HFFc6 (cell line): ENCODE measurements at places on chromosomes 2 and 18. TPM values are rescaled to one million over a fixed set of nuclear protein-coding genes. Genes with fewer than 3 reads are reported as not detected.
A peak's percentile ranks its signal among the peaks of the same experiment; 100 is the strongest.

- no peaks in the 10 kb centered on the region; the same call in 1 of the 2 replicates for H3K27me3 ChIP-seq
- H3K36me3 ChIP-seq: peaks cover 4% of the 10 kb centered on the region; the same call in 1 of the 2 replicates
- DNase-seq: no peak
- no peak overlapping the region for H3K4me3 ChIP-seq
Measured at GRCh38 chr2:60873381-60873780, 8.0 kb upstream of the REL start.

- no peak overlapping the region for H3K27ac ChIP-seq
- DNase-seq: no peak
- peaks cover 1% of the 10 kb centered on the region for H3K27me3 ChIP-seq
- no peaks in the 10 kb centered on the region for H3K4me1 ChIP-seq
- no peak overlapping the region for H3K4me3 ChIP-seq
Measured at GRCh38 chr18:50051288-50051687, 143.7 kb downstream of the MYO5B start.

DNA sequence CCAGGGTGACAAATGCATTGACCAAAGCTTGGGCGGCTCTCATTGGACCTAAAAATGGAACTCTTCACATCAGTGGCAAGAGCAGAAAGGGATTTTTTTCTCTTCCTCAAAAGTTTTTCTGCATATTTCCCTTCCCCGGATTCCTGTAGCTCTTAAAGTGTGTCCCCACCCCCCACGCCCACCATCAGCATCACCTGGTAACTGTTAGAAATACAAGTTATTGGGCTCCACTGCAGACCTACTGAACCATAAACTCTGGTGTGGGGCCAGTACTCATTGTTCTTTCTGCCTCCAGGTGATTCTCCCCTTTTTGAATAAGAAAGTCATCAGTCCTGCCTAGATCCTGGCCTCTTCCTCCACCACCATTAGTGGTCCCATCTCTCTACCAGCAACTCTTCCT lies 1.3 kb upstream of the MYO5B start:
- no peak overlapping the region for H3K4me3 ChIP-seq
- no peaks in the 10 kb centered on the region for H3K36me3 ChIP-seq
- no peak overlapping the region for H3K27ac ChIP-seq
- no peaks in the 10 kb centered on the region for H3K4me1 ChIP-seq

The NCKAP5 gene
- 0.24 to 2.9 TPM (median 0.36 TPM) in 3 replicates for total RNA-seq

The NEU2 gene
- total RNA-seq: not detected in 3 replicates

GRCh38 chr2:181185421-181185820 lies 205.0 kb downstream of the UBE2E3 start:
- no peak overlapping the region for H3K4me3 ChIP-seq
- H3K27ac ChIP-seq: no peak overlapping the region
- H3K27me3 ChIP-seq: no peaks in the 10 kb centered on the region
- no peak for DNase-seq

DNA sequence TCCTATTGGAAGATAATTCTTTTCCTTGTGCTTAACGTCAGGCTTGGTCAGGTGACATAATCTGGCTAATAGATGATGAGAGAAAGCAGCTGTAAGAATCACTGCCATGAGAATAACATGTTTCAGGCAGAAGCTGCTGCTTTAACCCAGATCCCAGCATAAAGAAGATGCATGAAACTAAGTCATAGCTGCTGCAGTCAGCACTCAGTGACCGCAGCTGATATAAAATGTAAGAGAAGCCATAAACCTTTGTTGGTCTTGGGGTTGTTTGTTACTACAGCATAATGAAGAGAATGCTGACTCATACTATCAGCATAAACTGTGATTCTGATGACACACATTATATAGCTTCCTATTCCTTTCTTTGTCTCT lies 274.3 kb upstream of the TRIB2 start:
- peak overlapping the region; percentile 90 for H3K27ac ChIP-seq
- no peaks in the 10 kb centered on the region for H3K27me3 ChIP-seq
- H3K4me1 ChIP-seq: peaks cover 34% of the 10 kb centered on the region
- no peaks in the 10 kb centered on the region for H3K36me3 ChIP-seq
- DNase-seq: peak; percentile 94

- peaks cover 44% of the 10 kb centered on the region for H3K4me1 ChIP-seq
- no peak overlapping the region for H3K27ac ChIP-seq
- H3K36me3 ChIP-seq: no peaks in the 10 kb centered on the region
- H3K4me3 ChIP-seq: no peak overlapping the region
- no peak for DNase-seq
Measured at GRCh38 chr2:235619544-235619943, 125.7 kb downstream of the AGAP1 start.

The KCNJ13 gene
- not detected in 2 replicates for total RNA-seq

- H3K4me3 ChIP-seq: peak overlapping the region; percentile 18
- DNase-seq: peak; percentile 41
- peak overlapping the region; percentile 61 for H3K27ac ChIP-seq
Measured at GRCh38 chr2:127623388-127624319, 22.3 kb upstream of the GPR17 start.

The SLC39A10 gene
- 21.4 to 27.5 TPM (median 27.1 TPM) in 3 replicates for total RNA-seq

The IL1F10 gene
- not detected in 3 replicates for total RNA-seq

- no peak overlapping the region for H3K4me3 ChIP-seq
- DNase-seq: no peak
- no peaks in the 10 kb centered on the region; the same call in 1 of the 2 replicates for H3K27me3 ChIP-seq
- peak overlapping the region; percentile 57 for H3K27ac ChIP-seq
- no peaks in the 10 kb centered on the region for H3K36me3 ChIP-seq
Measured at GRCh38 chr2:39094717-39095363, 26.0 kb downstream of the SOS1 start.

The MCFD2 gene
- 422 to 488 TPM (median 464 TPM) in 3 replicates for total RNA-seq

- peaks cover 5% of the 10 kb centered on the region for H3K27me3 ChIP-seq
- no peaks in the 10 kb centered on the region; the same call in 1 of the 2 replicates for H3K4me1 ChIP-seq
- no peak overlapping the region for H3K4me3 ChIP-seq
- DNase-seq: no peak
- no peak overlapping the region for H3K27ac ChIP-seq
- H3K36me3 ChIP-seq: peaks cover 6% of the 10 kb centered on the region; the same call in 1 of the 2 replicates
Measured at GRCh38 chr2:112183327-112184025, 45.3 kb downstream of the FBLN7 start.

- no peaks in the 10 kb centered on the region for H3K36me3 ChIP-seq
- H3K27ac ChIP-seq: no peak overlapping the region
- H3K27me3 ChIP-seq: peaks cover 8% of the 10 kb centered on the region
- H3K4me3 ChIP-seq: no peak overlapping the region
Measured at GRCh38 chr2:41737888-41738287, 309.9 kb upstream of the PKDCC start.

GRCh38 chr2:53545604-53546003 lies 222.0 kb upstream of the CHAC2 start:
- 0 out of 2 replicates have a peak, but pooled peaks cover 5% of the 10 kb centered on the region for H3K36me3 ChIP-seq
- H3K27me3 ChIP-seq: peaks cover 7% of the 10 kb centered on the region; the same call in 1 of the 2 replicates
- H3K4me3 ChIP-seq: no peak overlapping the region
- H3K4me1 ChIP-seq: peaks cover 5% of the 10 kb centered on the region; the same call in 1 of the 2 replicates
- no peak for DNase-seq

DNA sequence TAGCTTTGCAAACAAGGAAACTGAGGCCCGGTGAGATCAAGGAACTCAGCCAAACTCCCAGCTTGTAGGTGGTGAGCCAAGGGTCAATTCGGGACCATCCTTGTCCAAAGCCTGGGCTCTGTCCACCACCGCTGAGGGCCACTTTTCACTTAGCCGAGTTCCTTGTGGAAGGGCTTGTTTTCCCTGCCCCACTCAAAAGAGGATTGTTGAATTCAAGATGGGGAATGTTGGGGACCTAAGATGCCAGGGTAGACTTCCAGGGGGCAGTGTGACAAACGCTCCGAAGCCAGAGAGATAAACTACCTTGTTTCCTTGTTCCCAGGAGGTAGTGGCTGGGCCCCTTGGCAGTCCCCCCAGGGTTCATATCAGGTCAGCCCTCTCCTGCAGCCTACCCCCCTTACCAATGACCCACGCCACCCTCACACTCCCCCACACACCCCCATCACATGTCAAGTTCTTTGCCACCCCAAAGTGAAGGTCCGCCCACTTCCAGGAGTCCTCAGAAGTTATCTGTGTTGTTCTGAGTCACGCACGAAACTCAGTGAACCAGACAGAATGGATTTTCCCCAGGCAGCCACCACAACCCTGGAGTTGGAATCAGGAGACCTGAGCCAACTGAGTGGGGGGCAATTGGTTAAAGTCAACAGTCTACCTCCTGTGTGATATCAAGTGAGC lies 10.3 kb upstream of the ATOH8 start:
- H3K27ac ChIP-seq: peak overlapping the region; percentile 98
- peaks cover 6% of the 10 kb centered on the region for H3K27me3 ChIP-seq

GRCh38 chr2:84832772-84833461 lies 48.0 kb downstream of the TRABD2A start:
- peaks cover 7% of the 10 kb centered on the region; the same call in 1 of the 2 replicates for H3K4me1 ChIP-seq
- H3K27ac ChIP-seq: no peak overlapping the region
- H3K4me3 ChIP-seq: no peak overlapping the region
- DNase-seq: no peak
